ENCODE measurements at places on chromosomes 4 and X. TPM values are rescaled to one million over a fixed set of nuclear protein-coding genes. Genes with fewer than 3 reads are reported as not detected.

CSAG3 gene
- total RNA-seq = not detected

PHOX2B gene
- not detected for total RNA-seq

LETM1 gene
- total RNA-seq = 48.3 TPM

ADH1A gene
- not detected for total RNA-seq

BST1 gene
- not detected for total RNA-seq

FAM184B gene
- total RNA-seq = not detected

ATP1B4 gene
- not detected for total RNA-seq

SCD5 gene
- 16.6 TPM for total RNA-seq

AMOT gene
- total RNA-seq = 3.2 TPM

CSN2 gene
- total RNA-seq = not detected

PDE6B gene
- not detected for total RNA-seq

PLXNB3 gene
- 14.3 TPM for total RNA-seq

SLITRK4 gene
- not detected for total RNA-seq

PCDH10 gene
- total RNA-seq = 18.9 TPM

CLCN4 gene
- 16.8 TPM for total RNA-seq

IL3RA gene
- not detected for total RNA-seq

TRIM61 gene
- not detected for total RNA-seq

PPARGC1A gene
- total RNA-seq = 2.1 TPM

ADH6 gene
- total RNA-seq = not detected

INTU gene
- total RNA-seq = 3.3 TPM

RNF212 gene
- total RNA-seq = not detected

ATP2B3 gene
- not detected for total RNA-seq

ETDC gene
- not detected for total RNA-seq
